ENCODE measurements at places on chromosomes 11 and 22.

- DNase-seq = no peak
Observed at GRCh38 chr11:65078786-65079342, 5.0 kb downstream of the CDCA5 start.

- no peak for DNase-seq
Observed at GRCh38 chr22:19654338-19654987, 59.8 kb upstream of the SEPTIN5 start.

DNA sequence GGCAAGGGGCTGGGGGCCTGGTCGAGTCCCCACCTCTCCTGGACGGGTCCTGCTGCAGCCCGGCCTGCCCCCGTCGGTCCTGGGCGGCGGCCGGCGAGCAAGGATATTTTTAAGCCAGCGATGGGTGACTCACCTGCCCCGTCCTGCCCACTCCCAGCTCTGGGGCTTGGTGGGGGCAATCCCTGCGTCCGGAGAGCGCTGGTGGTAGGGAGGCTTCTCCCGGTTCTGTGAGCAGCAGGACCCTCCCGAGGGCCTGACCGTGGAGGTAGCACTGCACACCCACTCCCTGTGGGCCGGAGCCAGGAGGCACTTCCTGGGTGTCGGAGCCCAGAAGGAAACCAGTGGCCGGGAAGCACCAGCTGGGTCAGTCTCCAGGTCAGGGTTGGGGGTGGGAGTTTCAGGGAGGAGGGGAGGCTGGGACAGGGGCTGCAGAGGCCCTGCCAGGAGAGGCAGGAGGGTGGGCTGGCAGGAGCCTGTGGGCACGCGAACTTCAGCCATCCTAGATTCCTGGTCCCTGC, 467 bp downstream of the EPS8L2 start:
- no peak for DNase-seq

DNA sequence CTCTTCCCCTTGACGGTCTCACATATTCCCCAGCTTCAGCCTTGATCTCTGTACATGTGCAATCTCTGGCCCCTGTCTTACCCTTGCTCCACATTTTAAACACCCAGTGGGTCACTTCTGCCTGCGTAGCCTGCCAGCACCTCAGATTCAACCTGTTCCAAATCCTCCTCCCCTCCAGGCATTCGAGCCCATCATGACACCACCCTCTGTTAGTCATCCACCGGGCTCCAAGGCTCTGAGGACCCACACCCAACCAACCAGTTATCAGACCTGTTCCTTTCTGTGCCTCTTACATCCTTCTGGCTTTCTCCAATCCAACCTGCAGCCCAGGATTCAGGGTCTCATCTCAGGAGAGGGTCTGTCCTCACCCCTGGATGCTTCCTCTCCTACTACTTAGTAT, 119.8 kb upstream of the TBCEL start:
- DNase-seq = no peak

GRCh38 chr11:25068451-25068850, 571.6 kb downstream of the LUZP2 start:
- no peak for DNase-seq

GRCh38 chr11:44418456-44418830, 108.5 kb upstream of the ALX4 start:
- DNase-seq = no peak

DNA sequence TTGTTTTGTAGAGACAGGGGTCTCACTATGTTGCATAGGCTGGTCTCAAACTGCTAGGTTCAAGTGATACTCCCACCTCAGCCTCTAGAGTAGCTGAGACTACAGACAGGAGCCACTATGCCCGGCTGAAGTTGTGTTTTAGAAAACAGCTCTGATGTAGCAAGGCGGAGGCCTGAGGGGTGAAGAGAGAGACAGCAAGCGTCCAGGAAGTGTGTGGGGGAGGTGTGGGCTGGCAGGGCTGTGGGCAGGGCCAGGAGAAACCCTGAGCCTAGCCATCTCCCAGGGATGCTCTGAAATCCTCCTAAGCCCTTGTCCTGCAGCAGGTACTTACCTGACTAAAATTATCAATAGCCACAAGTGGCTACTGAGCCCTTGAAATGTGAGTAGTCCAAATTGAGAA, 16.1 kb upstream of the RPS3 start:
- no peak for DNase-seq

- no peak for DNase-seq
Observed at GRCh38 chr11:17388609-17389210, at the start of gene KCNJ11. Gene KCNJ11, minus strand, starts transcription at chr11:17388659. Its CDS starts 568 bp downstream, at chr11:17388091.

DNA sequence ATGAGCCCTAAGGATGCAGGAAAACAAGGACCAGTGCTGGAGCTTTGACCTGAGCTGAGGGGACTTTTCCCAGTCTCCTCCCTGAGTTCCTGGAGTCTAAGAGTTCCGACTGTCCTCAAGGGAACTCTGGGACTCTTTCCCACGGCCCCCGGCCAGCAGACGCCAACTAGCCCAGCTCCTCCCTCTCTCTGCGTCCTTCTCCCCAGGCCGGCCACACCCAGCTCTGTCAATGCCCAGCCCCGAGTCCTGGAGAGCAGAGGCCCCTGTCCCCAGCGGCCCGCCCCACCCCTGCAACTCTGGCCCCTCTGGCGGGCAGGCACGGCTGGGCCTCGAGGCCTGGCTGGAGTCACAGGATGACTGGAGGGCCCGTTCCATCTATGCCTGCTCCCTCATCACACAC, 29.8 kb downstream of the NECTIN1 start:
- no peak for DNase-seq

DNA sequence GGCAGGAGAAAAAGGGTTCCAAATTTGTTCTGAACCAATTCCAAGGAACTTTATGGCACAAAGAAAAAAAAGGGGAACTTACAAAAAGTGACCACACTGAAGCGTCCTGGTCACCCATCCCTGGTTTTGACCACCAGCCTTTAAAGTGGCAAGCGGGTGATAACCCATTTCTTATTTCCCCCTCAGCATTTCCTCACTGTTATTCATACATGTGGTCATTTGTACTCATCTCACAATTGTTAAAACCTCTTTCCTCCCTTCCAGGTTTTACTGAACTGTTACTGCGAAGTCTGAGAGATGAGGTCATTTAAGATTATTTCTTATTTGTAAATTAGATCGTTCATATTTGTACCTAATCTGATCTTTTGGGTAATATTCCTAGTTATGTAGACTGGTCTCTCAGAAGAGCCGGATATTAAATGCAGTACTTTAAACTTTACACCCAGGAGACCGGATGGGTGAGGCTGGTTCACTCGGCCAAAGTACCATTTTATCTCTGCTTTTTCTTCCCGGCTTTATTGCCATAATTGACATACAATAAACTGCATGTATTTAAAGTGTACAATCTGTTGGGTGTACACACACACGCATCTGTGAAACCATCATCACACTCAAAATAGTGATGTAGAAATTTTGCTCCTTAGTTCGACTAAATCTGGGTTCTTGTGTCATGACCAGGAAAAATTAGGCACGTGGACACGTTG, 47.0 kb downstream of the CDPF1 start:
- no peak for DNase-seq

- DNase-seq = no peak
Observed at GRCh38 chr11:68373815-68374501, 61.6 kb downstream of the LRP5 start.

GRCh38 chr11:46895821-46896220, 22.5 kb downstream of the LRP4 start:
- DNase-seq = no peak

DNA sequence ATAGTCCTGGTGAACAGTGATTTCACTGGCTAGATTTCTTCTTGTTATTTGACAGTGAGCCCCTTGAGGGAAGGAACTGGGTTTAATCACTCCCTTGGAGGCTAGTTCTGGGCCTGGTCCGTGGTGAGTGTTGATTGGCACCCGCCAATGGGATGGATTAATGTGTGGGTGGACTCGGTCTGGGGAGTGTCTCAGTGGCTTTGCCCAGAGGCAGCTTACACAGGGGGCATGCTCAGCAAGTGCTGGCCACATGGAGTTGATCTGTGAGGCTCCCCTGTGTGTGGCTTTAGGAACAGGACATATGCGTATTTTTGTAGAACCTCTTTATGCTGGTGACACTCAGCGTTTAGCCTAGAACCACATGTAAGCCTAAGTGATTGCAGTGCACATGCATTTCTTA, 106.9 kb downstream of the TBC1D22A start:
- no peak for DNase-seq

DNA sequence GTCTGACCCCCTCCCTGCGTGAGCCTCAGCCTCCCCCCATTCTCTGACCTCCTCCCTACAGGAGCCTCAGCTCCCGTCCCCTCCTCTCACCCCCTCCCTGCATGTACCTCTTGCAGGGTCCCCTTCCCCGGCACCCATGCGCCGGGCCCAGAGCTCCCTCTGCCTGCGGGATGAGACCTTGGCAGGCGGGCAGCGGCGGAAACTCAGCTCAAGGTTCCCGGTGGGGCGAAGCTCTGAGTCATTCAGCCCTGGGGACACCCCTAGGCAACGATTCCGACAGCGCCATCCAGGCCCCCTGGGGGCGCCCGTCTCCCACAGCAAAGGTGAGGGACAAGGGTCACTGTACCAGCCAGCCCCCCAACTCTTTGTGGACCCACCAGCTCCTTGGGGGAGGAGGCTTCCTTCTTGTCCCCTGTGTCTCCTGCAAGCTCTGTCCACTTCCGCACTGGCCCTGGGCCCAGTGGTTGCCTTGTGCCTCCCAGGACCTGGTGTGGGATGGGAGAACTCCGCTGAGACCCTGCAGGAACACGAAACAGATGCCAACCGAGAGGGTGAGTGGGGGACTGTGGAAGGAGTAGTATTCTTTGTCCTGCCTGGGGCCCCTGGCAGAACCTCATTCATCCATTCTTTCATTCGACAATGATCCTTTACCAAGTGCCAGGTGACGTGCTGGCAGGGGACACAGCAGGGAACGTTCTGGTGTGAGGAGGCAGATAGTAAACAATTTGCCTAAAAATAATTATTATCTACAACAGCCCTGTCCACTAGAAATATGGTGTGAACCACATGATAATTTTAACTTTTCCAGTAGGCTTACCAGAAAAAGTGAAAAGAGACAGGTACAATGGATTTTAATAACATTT, 3.7 kb upstream of the RPS6KA4 start:
- peak; percentile 50 for DNase-seq

- DNase-seq = no peak
Observed at GRCh38 chr11:8362899-8363298, 99.2 kb upstream of the LMO1 start.

- DNase-seq = no peak
Observed at GRCh38 chr11:123469089-123469488, 39.0 kb downstream of the GRAMD1B start.

Data from tibial nerve (tissue), 4 donors.